ENCODE measurements at places on chromosomes 4 and X.

- no peak for DNase-seq
These were observed 2745.4 kb downstream of the PCDH7 start for GRCh38 chr4:33465565-33465964.

DNA sequence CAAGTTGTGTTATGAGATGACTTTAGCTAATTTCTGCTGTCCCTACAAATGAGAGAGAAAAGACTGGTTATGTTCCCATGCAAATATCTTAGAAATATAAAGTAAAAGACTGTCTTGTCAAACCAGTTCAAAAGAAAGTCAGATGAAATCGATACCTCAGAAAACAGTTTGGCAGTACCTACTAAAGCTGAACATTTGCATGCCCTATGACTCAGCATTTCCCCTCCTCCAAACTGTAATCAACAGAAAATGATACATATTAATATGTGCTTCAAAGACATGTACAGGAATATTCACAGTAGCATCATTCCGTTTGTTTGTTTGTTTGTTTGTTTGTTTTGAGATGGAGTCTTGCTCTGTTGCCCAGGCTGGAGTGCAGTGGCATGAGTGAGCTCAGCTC, 90.3 kb downstream of the ARX start:
- DNase-seq, result no peak

DNA sequence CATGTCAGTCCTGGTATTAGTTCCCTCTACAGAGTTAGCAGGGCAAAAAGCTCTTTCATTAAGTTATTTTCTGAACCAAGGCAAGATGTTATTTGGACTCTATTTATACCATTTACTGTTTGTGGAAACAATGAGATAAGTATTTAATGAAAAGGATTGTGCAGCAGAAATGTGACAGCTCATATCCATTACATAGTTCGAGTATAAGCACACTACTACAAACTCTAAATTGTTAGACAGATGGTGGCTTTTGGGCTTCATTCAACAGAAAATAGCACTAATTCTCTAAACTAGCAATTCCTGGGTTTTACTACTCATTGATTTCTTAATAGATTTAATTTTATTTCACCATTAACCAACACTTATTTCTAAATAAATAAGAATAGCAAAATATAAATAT, 95.2 kb upstream of the ANK2 start:
- no peak for DNase-seq

- no peak for DNase-seq
These were observed 361.8 kb downstream of the TEX13C start for GRCh38 chrX:125681507-125681906.

DNA sequence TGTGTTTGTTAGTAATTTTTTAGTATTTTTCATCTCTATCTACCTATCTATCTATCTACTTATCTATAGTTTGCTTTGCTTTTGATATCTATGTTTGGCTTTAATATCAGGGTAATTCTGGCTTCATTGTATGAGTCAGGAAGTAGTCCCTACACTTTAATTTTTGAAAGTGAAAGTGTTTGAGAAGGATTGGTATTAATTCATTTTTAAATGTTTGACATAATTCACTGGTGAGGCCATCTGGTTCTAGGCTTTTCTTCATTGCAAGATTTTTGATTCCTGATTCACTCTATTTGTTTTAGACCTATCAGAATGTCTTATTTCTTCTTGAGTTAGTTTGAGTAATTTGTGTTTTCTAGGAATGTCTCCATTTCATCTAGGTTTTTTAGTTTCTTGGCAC, 20.2 kb upstream of the TCP11X2 start:
- no peak for DNase-seq

GRCh38 chr4:2246384-2247127, 4.6 kb upstream of the HAUS3 start:
- no peak for DNase-seq

- no peak for DNase-seq
These were observed 462.8 kb downstream of the PCDH18 start for GRCh38 chr4:137069473-137069872.

Data from activated T-helper 9 cell treated with anti-CD3 and anti-CD28 coated beads, Interleukin-2, amount 50 U/mL, for 16 hours (primary cell).